ENCODE measurements at places on chromosomes 3 and 15. TPM values are rescaled to one million over a fixed set of nuclear protein-coding genes. Genes with fewer than 3 reads are reported as not detected.

Gene CYP19A1
- total RNA-seq: not detected

Gene CLDN18
- total RNA-seq: not detected

Gene LYZL4
- total RNA-seq: not detected

Gene ROBO2
- total RNA-seq: not detected

Gene NOX5
- not detected for total RNA-seq

Gene PIK3R4
- 23.6 TPM for total RNA-seq

Gene KNG1
- total RNA-seq: not detected

Gene PRKCI
- 23.5 TPM for total RNA-seq

Measured in activated naive CD4-positive, alpha-beta T cell treated with anti-CD3 and anti-CD28 coated beads, Interleukin-2, amount 10 ng/mL, durations not matched to agents 5 hours and 36 hours (primary cell).